ENCODE measurements at places on chromosomes 3 and 15.

DNA sequence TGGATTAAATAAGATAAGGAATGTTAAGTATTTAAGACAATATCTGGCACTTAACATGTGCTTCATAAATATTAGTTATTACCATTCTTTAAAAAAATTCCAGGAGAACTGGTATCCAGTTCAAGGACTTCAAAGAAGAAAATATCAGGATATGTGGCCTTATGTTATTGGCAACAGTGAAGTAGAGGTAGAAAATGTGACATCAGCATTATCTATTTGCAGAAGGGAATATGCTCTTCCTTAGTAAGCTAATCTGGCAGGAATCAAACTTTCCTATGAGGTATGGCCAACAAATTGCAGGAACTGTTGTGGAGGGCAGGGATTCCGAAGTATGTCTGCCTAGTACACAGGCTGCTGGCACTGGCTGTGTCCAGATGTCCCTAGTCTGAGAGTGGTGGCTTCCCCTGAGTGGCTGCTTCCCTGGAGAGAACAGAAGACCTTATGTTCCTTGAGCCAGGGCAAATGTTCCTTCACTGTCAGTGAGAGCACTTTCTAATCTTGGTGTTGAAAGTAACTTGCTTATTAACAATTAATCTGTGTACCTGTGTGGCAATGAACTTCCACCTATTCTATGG is 351.7 kb upstream of the THRB start:
- DNase-seq = no peak

- no peak for DNase-seq
These were observed 293.0 kb downstream of the CADM2 start for GRCh38 chr3:85251766-85252165.

GRCh38 chr15:24746094-24746493 is 70.5 kb downstream of the NPAP1 start:
- no peak for DNase-seq

GRCh38 chr3:127448671-127449070 is 141.9 kb downstream of the TPRA1 start:
- DNase-seq = no peak

DNA sequence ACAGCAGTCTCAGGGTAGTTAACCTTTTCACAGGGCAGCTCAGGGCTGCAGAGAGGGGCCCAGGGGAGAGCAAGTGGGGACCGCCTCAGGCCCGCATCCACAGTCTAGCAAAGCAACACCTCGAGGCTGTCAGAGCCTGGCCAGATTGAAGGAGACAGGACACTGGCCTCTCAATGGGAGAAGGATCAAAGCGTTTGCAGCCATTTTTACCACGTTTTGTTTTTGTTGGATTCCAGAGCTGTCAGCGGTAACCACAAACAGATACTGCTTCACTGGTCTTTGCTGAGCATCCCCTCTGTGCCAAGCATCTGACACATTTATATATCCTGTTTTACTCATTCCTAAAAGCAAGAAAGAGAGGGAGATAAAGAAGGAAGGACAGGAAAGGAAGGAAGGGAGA is 153.8 kb downstream of the SHQ1 start:
- no peak for DNase-seq

DNA sequence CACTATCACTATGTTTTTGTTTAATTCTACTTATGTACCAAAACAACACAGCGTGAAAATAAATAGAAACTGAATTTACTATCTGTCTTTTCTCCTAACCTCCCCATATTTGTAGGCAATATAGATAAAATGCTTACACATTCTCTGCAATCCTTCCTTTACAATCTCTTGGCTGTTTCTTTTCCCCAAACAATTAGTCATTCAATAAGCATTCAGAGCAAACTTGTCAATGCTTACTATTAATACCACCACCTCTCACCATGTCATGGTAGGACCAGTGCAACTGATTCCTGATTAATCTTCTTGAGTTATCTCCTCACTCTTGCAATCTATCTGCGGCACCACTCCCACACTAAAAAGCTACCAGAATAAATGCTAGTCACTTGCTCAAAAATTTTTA is 74.0 kb upstream of the TTBK2 start:
- no peak for DNase-seq

GRCh38 chr3:187735383-187735782 is 9.9 kb downstream of the BCL6 start:
- DNase-seq = no peak

- peak; percentile 94 for DNase-seq
These were observed 41.1 kb upstream of the SEC61A1 start for GRCh38 chr3:128011140-128011539.

- DNase-seq = no peak
These were observed 33.9 kb downstream of the PFN2 start for GRCh38 chr3:149936812-149937230.

GRCh38 chr3:120460862-120461261 is 10.1 kb upstream of the FSTL1 start:
- DNase-seq = no peak

GRCh38 chr15:93848490-93848889 is 382.9 kb upstream of the MCTP2 start:
- DNase-seq = no peak

DNA sequence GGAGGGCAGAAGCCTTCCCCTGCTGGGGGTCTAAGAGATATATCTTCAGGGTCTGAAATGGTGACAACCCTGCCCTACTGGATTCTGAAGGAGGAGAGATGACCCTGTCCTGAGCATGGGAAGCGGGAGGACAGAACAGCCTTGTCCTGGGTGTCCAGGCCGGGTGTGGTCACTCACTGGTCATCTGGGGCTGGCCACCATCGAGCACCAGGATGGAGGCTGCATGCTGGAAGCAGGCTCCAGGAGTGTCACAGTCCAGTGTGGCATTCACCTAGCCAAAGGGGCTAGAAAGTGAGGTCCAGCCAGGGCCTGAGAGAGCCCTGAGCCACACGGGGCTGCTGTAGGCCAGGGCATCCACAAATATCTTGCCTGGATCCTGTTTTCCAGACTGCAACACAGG is 5.2 kb downstream of the CDHR4 start:
- no peak for DNase-seq

DNA sequence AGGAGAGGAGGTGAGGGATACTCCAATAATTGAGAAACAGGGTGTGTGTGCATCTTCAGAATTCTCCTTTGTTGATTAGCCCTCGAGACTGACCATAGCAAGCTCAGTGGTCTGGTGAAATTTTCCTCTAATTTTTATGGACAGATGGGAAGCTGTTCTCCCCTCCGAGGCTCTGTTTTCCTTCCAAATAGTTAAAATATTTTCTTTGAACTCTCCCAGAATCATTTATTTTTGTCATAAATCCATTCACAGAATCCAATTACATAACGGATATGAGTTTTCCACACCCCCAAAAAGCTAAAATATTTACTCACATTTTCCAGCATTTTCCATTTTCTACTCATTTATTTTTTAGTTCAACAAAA is 36.5 kb downstream of the QTRT2 start:
- DNase-seq = no peak

- DNase-seq = peak; percentile 21
These were observed at the start of gene FAM81A for GRCh38 chr15:59437817-59438624. FAM81A (plus strand) TSS chr15:59438186; CDS start chr15:59458627, 20,441 bp downstream.

GRCh38 chr3:47260605-47261004 is 22.0 kb downstream of the KIF9 start:
- no peak for DNase-seq

GRCh38 chr3:123652342-123652984 is 67.6 kb upstream of the HACD2 start:
- peak; percentile 67 for DNase-seq

- peak; percentile 57 for DNase-seq
These were observed 193.1 kb downstream of the NR1D2 start for GRCh38 chr3:24137958-24138875.

GRCh38 chr3:107600780-107601179 is 78.0 kb downstream of the BBX start:
- no peak for DNase-seq

DNA sequence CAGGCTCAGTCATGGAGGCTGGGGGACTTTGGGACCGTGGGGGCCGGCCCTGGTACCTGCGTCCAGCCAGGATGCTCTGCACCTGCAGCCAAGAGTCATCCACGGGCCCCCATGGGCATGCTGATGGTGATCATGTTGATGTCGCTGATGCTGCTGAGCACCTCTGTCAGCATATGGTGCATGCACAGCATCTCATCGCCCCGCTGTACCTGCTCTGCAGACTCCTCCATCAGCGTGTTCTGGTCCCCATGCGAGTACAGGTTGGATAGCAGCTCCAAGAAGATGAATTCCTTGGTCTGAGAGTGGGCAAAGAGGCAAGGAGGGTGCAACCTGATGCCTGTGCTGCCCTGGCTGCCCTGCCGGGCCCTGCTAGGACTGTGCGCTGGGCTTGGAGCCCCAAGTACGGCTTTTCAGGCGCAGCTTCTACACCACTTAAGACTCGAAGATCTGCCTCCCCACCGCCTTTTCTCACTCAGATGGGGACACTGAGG is 7.2 kb downstream of the RPS17 start:
- DNase-seq = no peak

GRCh38 chr3:139627759-139628158 is 50.0 kb downstream of the NMNAT3 start:
- DNase-seq = peak; percentile 97

GRCh38 chr3:127377801-127378655 is 90.2 kb upstream of the PRR20G start:
- DNase-seq = peak; percentile 23

DNA sequence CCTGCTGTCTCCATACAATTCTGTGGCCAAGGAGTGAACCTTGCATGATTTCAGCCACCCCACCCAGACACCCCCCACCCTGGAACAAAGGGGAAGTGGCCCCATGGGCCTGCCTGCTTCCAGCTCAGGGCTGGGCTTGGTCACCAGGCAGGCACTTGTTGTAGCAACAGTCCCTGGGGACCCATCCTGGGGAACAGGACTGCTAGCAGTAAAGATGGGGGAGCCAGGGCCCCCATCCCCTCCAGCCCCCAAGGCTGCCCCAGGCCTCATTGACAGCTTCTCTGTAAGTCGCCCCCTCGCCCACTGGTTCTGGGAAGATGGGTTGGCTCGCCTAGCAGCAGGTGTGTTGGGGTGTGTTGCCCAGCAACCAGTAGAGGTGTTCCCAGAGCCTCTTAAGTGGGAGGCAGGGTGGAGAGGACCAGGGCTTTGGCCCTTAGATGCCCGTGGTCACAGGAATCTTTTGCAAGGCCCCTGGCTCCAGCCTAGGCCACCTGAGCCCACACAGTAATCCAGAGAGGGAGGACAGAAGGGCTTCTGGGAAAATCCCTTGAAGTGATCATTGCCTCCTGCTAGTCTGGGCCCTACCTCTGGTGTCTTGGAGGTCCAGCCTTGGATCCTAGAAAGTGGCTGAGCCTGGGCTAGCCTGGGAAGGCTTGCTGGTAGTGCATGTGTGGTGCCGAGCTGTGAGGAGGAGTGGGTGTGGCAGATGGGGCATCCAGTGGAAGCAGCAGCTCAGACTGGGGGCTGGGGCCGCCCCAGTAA is 48.9 kb downstream of the CYP11A1 start:
- DNase-seq = peak; percentile 62

GRCh38 chr3:34650131-34650530 is 851.7 kb downstream of the PDCD6IP start:
- no peak for DNase-seq

GRCh38 chr3:59968513-59969045 is 918.8 kb upstream of the CFAP20DC start:
- DNase-seq = peak; percentile 69

- no peak for DNase-seq
These were observed 27.9 kb downstream of the MCTP2 start for GRCh38 chr15:94259121-94259751.

GRCh38 chr3:140933109-140933508 is 8.5 kb upstream of the SLC25A36 start:
- no peak for DNase-seq

DNA sequence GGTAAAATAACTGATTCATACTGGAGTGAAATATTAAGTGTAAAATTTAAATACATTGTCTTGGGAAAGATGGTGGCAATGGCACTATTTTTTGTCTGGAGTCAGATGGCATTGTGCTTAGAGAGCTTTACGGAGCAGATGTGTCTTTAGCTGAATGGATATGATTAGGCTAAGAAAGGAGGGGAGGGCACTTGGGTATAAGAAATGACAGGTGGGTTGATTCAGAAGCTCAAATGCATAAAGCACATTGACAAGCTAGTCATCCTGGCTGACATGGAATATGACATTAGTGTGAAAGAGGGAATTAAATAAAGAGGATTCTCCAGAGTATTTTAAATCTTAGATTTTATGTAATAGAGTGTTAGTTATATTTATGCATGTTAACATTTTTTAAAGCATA is 570.1 kb upstream of the CBLB start:
- no peak for DNase-seq

DNA sequence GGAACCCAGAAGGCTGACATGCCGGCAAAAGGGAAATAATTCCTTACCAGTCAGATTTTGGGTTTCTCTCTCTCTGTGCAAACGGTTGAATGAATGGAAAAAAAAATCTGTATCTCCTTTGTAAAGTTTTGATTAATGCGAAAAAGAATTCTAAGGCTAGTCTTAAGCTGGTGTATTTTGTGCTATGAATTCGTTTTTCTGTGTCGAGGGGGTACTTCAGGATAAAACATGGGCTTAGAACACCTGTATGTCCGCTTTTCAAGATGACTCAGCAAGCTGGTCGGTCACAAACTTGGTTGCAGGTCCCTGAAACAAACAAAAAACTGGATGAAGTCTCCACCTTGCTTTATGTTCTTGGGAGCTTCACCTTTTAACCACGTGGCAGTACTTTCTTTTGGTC is 28.5 kb downstream of the IGDCC3 start:
- DNase-seq = no peak

DNA sequence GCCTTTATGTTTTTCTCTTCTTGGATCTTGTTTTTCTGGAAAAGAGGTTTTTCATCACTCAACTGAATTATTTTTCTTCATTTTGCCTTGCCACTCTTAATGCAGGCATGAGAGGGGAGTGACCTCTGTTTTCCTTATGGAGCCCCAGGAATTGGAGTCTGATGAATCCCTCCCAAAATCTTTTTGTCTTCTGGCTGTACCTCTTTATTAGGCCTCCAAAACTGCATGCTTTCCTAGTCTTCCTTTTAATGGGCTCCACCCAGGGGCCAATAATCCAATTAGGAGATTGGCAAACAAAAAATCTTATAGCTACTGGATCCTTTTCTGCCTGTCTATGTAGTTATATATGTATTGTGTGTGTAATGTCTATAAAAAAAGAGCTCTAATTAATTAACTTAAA is 192.4 kb upstream of the PEX5L start:
- no peak for DNase-seq

DNA sequence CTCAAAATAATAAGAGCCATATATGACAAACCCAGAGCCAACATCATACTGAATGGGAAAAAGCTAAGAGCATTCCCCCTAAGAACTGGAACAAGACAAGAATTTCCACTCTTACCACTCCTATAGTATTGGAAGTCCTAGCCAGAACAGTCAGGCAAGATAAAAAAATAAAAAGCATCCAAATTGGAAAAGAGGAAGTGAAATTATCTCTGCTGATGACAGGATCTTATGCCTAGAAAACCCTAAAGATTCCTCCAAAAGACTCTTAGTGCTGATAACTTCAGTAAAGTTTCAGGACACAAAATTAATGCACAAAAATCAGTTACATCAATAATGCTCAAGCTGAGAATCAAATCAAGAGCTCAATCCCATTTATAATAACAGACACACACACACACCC is 45.9 kb upstream of the SLC2A2 start:
- DNase-seq = no peak

Measured in DMS79 treated with DMSO at 0.1 percent for 48 hours (cell line).